ENCODE measurements at places on chromosomes 13 and 19. TPM values are rescaled to one million over a fixed set of nuclear protein-coding genes. Genes with fewer than 3 reads are reported as not detected.

DNA sequence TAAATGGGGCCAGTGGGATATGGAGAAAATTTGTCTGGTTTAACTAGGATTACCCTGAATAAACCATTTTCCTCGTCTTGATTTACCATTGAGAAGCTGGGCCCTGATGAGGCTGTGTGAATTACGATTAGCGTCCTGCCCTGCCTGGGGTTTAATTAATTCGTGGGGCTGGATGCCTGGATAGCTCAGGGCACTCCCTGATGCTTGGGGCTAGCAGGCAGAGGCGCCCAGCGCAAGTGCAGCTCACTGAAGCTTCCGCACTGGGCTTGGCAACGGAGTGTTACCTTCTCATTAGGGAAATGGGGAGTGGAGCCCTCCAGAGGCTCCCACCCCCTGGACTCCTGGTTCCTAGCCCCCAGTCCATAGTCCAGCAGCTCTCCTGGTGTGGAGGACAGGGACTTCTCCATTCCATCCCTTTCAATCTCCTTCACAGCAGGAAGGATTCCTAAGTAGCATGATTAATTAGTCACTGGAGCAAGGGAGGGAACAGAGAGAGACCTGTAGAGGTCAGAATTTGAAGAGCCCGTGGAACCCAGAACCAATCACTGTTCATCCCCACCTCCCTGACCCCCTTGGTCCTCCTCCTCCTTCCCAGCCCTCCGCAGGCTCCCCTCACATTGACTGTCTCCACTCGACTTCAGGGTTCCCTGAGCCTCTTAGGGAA, 107.2 kb downstream of the UQCRFS1 start:
- no peak for DNase-seq
- H3K36me3 ChIP-seq = no peaks in the 10 kb centered on the region
- H3K4me3 ChIP-seq = no peak overlapping the region
- H3K4me1 ChIP-seq = no peaks in the 10 kb centered on the region
- H3K27me3 ChIP-seq = peaks cover 2% of the 10 kb centered on the region

GRCh38 chr19:40803857-40804782, 5.1 kb downstream of the EGLN2 start:
- no peaks in the 10 kb centered on the region for H3K27me3 ChIP-seq
- peaks cover 82% of the 10 kb centered on the region for H3K4me1 ChIP-seq
- peak overlapping the region; percentile 76 for H3K4me3 ChIP-seq
- peak overlapping the region; percentile 89 for H3K27ac ChIP-seq
- peak; percentile 79 for DNase-seq
- H3K36me3 ChIP-seq = peaks cover 41% of the 10 kb centered on the region

DNA sequence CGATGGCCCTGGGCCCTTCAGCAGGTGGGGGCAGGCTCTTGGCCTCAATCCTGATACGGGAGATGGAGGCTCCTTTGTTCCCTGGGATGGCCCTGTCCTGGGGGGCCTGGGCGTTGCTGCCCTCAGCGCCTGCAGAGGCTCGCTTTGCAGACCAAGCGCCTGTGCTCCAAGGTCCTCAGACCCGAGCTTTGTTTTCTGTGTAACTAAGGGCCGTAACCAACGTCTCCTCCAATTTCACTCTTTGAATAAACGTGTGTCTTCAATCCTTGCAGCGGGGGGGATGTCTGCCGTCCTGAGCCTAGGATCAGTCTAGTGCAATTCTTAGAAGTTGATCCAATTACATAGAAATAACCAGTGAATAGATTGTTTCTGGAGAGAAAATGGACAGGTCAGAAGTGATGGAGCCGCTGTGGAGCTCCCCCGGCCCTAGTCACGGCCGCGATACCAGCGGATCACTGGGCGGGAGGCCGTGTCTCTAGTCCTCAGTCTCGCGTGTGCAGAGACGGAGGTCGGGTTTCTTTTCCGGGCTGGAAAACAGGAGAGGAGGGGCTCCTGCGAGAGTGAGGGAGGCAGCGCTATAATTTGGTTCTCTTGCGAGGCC, 5.3 kb downstream of the PTBP1 start:
- peak overlapping the region; percentile 65 for H3K27ac ChIP-seq
- H3K36me3 ChIP-seq = peaks cover 63% of the 10 kb centered on the region
- no peak for DNase-seq

The HCN2 gene
- total RNA-seq = 1.00 TPM

DNA sequence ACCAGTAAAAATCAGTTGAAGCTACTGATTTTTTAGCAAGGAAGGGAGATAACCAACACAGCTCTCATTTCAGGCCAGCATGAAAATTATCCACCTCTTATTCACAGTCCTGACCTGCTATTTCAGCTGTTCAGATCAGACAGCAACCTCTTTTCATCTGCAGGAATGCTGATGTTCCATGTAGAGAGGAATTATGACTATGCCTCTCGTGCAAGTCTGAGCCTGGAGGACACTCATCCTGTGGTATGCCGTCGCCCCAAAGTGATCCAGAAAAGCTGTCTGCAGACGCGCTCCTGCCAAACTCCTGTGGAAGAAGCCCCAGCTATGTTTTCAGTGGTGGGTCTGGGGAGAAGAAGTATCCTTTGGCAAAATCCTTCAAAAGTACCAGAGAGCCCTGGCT, 563.5 kb upstream of the SLITRK1 start:
- no peak overlapping the region for H3K27ac ChIP-seq
- H3K4me1 ChIP-seq = no peaks in the 10 kb centered on the region
- no peak for DNase-seq

- peaks cover 4% of the 10 kb centered on the region for H3K4me1 ChIP-seq
- H3K27me3 ChIP-seq = peaks cover 40% of the 10 kb centered on the region
- H3K27ac ChIP-seq = no peak overlapping the region
- no peaks in the 10 kb centered on the region for H3K36me3 ChIP-seq
Observed at GRCh38 chr13:29733147-29733611, 117.2 kb downstream of the UBL3 start.

GRCh38 chr13:42575938-42576337, 2.0 kb downstream of the TNFSF11 start:
- no peaks in the 10 kb centered on the region for H3K36me3 ChIP-seq
- peak overlapping the region; percentile 53 for H3K4me3 ChIP-seq
- DNase-seq = no peak

DNA sequence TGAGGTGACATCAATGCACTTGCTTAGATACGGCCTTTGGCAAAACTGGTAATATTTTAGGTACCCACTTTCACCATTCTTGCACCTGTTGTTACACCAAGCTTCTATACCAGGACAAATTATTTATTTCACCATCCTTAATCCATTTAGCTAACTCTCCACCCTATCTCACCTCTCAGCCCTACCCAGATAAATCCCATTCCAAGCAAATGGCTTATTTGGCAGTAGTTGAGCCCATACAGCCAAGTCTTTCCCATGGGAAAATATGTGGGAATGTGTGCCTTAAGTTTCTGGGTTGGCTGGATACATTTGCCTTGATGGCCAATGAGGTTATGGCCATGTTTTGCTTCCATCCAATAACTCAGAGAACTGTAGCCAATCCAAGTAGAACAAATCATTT, 551.9 kb downstream of the GPC6 start:
- no peak for DNase-seq
- no peaks in the 10 kb centered on the region for H3K4me1 ChIP-seq
- no peak overlapping the region for H3K27ac ChIP-seq

The PPFIA3 gene
- 3.5 TPM for total RNA-seq

The ZNF541 gene
- total RNA-seq = 0.07 TPM

GRCh38 chr13:93956426-93956825, 523.1 kb downstream of the DCT start:
- H3K4me3 ChIP-seq = no peak overlapping the region
- no peaks in the 10 kb centered on the region for H3K4me1 ChIP-seq
- no peak for DNase-seq

The ATP7B gene
- 1.5 TPM for total RNA-seq
